Hippocampal formation (tissue), 2 donors: ENCODE measurements at places on chromosomes 3 and 15.

GRCh38 chr3:73041537-73041936 is 19.9 kb upstream of the EBLN2 start:
- no peak for DNase-seq

DNA sequence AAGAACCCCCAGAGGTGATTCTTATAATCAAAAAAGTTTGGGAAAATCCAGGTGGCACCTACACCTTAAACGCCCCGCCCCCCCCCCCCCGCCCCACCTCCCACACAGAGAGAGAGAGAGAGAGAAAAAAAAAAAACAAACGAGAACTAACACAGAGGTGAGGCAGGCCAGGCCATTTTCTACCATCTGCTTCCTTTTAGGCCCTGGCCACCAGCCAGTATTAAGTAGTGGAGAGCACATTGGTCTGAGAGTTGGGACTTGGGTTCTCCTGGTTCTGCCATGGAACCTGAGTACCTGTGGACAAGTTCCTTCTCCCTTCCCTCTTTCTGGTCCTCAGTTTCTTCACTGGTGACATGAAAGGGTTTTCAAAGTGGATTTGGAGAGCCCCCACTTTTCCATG is 60.6 kb downstream of the SLC6A11 start:
- DNase-seq, result no peak

DNA sequence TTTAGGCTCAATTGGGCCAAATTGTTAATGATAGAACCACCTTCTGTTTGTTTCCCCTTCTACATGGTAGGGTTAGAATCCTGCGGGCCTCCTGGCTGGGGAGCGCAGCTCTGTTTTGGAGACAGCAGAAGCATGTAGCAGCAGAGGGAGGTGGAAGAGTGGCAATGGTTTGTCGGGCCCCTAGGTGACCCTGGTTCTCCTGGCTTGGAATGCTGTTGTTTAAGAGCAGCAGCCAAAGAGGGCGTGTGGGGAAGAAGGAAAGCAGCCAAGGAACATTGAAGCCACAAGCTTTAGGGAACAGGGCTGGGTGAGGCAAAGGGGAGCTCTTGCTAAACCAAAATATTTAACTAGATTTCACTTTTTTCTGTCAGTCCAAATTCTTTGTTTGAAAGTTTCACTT is 213.7 kb upstream of the NR2E3 start:
- peak; percentile 21 for DNase-seq

- DNase-seq, result no peak
Observed at GRCh38 chr15:42057799-42058646, 36.3 kb downstream of the PLA2G4D start.

DNA sequence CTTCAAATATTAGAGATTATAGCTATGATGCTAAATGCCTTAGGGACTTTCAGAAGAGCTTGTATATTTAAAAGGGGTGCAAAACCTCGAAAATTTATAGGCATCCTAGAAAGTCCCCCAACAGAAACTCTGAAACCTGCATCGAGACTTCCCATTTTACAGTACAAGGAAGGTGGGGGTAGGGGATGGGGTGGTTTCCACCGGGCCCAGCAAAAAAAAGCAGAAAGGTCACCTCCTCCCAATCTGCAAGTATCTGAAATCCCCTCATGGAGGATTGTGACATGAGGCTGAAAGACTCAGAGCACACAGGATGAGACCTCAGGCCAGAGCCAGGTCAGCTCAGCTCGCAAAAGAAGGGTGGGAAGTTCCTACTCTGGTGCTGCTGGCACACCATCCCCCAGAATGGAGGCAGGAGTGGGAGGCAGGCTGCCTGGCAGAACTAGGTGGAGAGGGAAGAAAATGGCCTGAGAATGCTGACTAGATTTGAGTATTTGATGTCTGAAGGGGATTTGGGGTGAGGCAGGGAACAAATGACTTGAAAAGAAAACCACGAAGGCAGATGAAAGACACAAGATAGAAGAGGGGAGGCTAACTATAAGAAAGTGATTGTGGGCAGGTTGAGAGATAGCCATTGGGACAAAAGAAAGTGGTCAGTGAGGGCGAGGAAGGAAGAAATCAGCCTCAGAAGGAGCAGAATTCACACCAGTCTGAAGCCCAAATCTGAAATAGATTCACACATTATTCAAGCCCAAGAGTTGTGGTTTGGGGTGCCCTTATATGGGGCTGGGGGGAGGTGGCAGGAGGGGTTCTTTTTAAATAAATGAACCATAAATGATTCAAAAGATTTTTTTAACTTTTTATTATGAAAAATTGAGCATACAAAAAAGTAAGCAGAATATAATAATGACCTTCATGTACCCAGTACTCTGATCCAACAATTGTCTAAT is 22.5 kb upstream of the TSC22D2 start:
- no peak for DNase-seq

DNA sequence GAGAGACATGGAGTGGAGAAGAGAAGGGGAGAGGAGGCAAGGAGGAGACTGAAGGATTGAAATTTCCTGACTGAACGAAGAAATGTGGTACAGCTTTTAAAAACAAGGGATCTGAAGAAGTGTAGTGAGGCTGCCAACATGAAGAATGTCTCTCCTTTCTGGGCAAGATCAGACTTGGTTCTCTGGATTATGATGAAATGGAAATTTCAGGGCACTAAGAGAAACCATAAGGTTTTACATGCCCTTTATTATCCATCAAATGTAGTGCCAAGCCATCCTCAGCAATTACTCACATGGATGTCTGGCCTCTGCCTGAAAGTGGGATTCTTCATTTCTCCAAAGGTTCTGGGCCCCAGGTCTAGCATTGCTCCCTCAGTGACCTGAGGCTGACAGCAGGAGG is 77.6 kb upstream of the CCDC80 start:
- DNase-seq, result no peak

DNA sequence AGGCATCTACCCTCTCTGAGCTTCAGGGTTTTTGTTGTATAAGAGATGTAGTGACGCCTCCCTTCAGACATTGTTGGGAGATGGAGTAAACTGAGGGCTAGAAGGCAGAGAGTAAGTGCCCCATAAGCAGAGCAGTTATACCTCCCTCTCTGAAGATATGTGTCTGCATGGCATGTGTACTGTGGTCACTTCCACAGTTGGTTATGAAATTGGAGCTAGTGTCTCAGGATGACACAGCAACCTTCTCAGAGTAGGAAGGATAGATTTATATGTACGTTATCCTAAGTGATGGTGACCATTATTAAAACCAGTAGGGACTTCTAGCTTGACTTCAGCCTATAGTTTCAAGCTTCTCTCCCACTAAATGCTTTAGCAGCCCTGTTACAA is 17.9 kb downstream of the PXK start:
- DNase-seq, result no peak

DNA sequence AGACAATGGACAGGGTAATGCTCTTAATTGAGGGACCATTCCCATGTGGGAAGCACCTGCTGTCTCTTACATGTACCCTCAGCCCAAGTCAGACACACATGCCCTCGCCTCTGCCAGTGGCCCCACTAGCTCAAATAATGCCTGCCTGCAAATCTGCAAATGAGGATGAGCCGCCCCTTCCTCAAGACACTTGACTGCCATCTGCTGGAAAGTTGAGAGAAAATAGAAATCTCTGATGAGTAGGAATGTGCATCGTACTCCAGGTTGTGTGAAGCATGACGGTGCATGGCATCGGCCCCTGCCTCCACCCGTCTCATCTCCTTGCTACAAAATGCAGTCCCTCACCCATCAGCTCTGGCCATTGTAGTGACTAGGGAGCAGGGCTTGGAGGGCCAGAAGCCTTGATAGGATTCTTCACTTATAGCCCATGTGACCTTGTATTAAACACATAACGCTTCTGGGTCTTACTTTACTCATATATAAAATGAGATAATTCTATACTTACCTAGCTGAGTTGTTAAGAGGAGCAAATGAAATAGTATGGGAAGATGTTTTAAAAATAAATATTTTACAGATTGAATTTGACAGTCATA is 6.3 kb upstream of the SCN5A start:
- no peak for DNase-seq

DNA sequence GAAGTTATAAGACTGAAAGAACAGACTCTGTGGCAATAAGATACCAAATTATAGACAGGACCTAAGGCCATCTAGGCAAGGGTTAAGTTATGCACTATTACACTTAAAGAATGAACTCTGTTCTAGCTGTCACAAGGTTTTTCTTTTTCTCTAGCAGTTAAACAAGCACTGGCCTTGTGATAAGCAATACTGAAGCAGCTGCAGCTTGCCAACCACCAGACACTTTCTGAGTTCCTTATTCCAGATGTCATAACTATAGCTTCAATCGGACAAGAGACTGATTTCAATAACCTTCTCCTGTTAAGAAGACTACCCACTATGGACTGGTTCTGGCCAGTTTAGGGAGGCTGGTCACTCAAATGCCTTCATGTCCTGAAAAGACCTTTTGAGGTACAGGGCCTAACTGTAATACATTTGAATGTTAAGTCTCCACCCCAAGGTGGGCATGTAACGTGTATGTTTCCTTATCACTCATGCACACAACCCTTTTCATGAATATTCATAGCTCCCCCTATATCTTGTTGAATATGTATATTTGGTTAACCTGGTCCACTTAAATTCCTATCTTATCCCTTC is 85.8 kb downstream of the CFAP20DC start:
- DNase-seq, result no peak

- DNase-seq, result no peak
Observed at GRCh38 chr15:36050899-36051298, 504.9 kb upstream of the DPH6 start.
